Cerebellum (tissue), 4 donors: ENCODE measurements at places on chromosomes 3 and 15. TPM values are rescaled to one million over a fixed set of nuclear protein-coding genes. Genes with fewer than 3 reads are reported as not detected.

GRCh38 chr3:139654637-139655365 lies 23.0 kb downstream of the NMNAT3 start:
- no peak for DNase-seq

DNA sequence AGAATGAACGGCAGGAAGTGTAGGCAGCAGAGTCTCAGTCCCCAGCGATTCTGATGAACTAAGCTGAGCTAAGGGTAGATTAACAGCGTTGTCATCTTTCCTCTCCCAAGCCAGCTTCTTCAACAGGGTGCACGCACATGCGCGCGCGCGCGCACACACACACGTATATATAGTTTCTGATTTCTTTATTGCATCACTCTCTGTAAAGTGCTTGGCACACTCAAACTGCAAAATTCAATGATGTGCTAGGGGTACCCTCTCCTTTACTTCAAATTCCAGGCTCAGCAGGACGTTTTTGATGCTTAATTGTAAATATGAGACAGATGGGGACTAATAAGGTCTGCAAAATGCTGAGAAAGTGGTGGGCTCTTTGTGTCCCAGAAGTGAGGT lies 26.1 kb upstream of the VPS8 start:
- DNase-seq, result no peak

DNA sequence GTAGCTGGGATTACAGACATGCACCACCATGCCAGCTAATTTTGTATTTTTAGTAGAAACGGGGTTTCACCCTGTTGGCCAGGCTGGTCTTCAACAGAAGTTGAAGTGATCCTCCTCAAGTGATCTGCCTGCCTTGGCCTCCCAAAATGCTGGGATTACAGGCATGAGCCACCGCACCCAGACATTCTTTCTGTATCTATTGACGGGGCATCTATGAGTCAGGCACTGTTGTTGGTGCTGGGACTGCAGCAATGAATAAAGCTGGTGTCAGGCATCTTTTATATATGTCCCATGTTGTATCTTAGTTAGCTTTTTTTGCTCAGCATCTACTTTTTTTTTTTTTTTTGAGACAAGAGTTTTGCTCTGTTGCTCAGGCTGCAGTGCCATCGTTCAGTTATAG lies 47.6 kb upstream of the ULK4 start:
- no peak for DNase-seq

GRCh38 chr3:101163554-101163953 lies 156.8 kb downstream of the IMPG2 start:
- DNase-seq, result no peak

DNA sequence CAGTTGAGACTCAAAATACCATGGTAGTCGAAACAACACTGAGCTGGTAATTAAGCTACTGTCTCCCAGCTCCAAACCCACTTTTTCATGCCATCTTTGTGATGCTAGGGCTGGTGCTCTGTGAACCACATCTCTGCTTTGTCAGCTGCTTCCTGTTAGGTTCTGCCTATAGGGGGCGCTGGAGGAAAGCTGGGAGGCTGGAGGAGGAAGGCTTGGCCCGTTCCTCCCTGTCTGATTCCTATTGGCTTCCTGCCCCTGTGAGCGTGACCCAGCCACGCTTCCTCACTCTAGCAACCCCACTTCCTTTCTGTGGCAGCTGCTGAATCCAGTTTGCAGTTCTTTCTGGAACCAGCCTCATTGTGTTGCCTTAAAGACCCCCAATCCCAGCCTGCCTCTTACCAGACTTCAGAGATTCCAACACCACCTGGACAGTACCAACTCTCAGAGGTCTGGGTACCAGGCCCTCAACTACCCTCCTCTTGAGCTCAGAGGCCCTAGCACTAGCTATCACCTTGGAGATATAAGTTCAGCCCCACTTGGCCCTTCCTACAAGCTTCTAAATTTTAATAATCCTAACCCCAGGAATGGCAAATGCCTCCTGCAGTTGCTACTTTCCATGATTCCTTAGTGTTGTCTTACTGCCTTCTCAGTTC lies 120.9 kb downstream of the ERC2 start:
- DNase-seq, result no peak

DNA sequence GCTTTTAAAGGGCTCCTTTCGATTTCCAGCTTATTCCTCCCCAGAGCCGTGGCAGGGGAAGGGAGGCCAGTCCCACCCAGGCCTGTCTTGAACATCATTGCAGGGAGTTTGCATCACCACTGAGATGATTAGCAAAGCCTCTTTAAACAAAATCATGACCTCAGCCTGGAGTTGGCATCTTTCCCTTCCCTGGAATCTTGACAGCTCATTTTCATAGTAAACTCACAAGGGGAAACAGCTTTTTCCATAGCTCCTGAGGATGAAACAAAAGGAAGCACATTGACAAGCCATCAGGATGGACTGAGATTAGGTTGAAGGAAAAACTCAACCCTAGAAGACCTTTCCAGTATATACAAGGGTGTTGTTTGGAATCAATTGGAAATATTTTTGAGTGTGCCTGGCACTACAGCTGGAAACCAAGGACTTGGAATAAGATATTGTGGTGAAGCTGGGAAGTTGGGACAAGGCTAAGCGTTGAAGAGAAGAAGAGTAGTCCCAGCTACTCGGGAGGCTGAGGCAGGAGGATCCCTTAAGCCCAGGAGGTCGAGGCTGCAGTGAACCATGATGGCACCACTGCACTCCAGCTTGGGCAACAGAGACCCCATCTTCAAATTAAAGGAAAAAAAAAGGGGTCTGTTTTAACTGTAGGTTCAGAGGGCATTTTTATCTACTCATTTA lies 3.1 kb upstream of the LARP6 start:
- DNase-seq, result no peak

GRCh38 chr15:33730815-33731214 lies 237.5 kb upstream of the CHRM5 start:
- DNase-seq, result no peak

GRCh38 chr15:93072011-93072410 lies 17.0 kb downstream of the RGMA start:
- no peak for DNase-seq

GRCh38 chr3:183494341-183494740 lies 61.2 kb downstream of the KLHL6 start:
- DNase-seq, result no peak

GRCh38 chr3:194425399-194425798 lies 26.3 kb upstream of the GP5 start:
- DNase-seq, result no peak

- DNase-seq, result no peak
Measured at GRCh38 chr3:107877936-107878335, 212.9 kb downstream of the CD47 start.

GRCh38 chr3:148953094-148953493 lies 38.2 kb upstream of the GYG1 start:
- no peak for DNase-seq

GRCh38 chr3:48588230-48588629 lies 6.9 kb downstream of the COL7A1 start:
- no peak for DNase-seq

- no peak for DNase-seq
Measured at GRCh38 chr3:144763878-144764454, 792.3 kb downstream of the DIPK2A start.

GRCh38 chr15:75884041-75884440 lies 19.6 kb upstream of the FBXO22 start:
- DNase-seq, result no peak

DNA sequence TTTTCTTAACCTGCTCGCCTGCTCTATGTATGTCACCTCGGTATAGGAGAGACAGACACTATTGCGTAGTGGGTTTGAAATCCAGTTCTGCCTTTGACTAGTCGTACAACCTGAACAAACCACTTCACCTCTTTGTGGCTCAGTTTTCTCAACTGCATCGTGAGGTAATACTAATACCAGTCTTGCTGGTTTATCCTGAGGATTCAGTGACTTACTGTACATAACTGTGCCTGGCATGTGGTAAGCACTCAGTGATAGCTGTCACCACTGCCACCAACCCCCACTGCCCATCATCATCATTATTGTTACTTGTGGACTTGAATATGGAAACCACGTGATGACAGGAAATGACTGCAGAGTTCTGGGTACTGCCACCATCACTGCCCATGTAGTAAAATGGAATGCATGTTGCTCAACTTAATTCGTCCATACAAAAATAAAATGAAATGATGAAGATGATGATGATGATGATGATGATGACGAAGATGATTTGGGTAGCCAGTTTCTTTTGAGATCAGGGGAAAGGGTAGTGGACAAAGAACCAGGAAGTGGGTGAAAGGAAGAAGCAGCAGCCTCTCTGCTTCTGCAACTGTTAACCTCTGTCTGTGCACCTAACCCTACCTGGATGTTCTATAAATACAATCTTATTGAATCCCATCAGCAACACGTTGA lies 228.1 kb downstream of the FEZF2 start:
- no peak for DNase-seq

GRCh38 chr3:41106691-41107090 lies 92.6 kb upstream of the CTNNB1 start:
- no peak for DNase-seq

GRCh38 chr3:24588629-24589512 lies 94.2 kb upstream of the THRB start:
- DNase-seq, result no peak

DNA sequence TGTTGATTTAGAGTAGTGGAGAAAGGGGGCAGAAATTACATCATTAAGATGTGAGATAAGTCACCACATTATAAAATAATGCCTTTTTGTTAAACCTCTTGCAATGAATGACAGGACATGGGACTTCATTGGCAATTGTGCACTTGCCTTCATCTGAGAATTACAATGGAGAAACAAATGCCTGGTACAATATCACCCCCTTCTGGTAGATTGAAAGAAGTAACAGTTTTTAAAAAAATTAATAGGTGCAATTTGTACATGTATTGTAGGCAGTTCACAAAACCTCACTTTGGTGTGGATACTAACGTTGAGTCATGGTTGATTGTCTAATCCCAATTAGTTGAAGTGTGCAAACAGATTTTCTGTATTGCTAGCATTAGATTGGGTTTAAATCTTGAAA lies 4.6 kb upstream of the P2RY14 start:
- peak; percentile 40 for DNase-seq

GRCh38 chr3:147415874-147416273 lies 6.7 kb downstream of the ZIC1 start:
- no peak for DNase-seq

- no peak for DNase-seq
Measured at GRCh38 chr3:50455161-50456018, 48.0 kb downstream of the CACNA2D2 start.

GRCh38 chr3:76026379-76026778 lies 241.0 kb upstream of the ZNF717 start:
- no peak for DNase-seq

GRCh38 chr3:157406394-157406793 lies 30.3 kb upstream of the PTX3 start:
- DNase-seq, result no peak

DNA sequence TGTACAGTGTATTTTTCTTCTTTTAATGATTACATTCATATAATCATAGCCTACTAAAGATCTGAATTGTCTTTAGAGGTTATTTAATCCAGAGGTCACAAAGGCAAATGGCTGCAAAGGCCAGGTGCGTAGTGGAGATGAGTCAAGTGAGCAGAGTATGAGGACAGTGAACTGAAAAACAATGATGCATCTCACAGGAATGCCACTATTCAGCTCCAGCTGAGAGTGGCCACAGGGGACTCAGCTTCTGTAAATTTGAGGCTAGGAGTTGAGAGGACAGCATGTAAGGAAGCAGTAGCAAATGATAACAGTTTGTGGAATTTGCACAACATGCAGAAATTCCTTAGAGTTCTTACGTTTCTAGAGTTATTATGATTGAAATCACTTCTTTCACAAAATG lies 50.4 kb downstream of the COL6A5 start:
- no peak for DNase-seq

GRCh38 chr3:129867506-129868124 lies 25.9 kb downstream of the TMCC1 start:
- no peak for DNase-seq

DNA sequence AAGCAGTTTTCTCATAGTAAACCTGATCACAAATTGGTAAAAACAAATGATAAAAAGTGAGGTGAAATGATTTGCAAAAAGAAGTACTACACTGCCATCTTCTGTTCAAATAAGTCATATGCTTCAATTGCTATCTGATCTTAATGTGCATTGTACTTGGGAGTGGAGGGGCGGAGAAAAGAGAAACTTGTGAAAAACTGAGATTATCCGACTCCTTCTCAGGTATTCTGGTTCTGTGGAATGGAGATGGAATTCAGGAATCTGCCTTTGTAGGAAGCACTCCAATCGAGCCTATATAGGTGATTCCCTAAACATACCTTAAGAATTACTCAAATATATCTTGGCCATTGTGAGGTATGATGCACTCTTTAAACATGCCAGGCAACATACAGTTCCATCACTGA lies 180.6 kb downstream of the CHL1 start:
- DNase-seq, result peak; percentile 23

GRCh38 chr3:45957586-45957985 lies 14.3 kb downstream of the CXCR6 start:
- no peak for DNase-seq

- no peak for DNase-seq
Measured at GRCh38 chr3:114439284-114439683, 145.5 kb downstream of the TIGIT start.

DNA sequence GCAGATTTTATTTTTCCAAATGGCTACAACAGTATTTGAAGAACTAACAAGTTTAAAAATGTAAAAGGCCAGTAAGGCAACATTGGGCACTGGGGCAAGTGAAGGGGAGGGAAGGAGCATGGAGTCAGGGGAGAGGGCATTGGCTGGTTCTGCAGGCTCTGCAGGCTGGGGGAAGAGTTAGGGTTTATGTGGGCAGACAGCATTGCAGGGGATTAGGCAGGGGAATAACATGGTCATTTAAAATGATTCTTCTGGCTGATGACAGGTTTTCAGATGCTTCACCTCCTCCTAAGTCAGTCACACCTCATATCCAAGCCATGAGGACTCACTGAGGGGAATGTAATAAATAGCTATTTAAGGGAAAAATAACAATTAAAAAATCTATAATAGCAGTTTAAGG lies 52.6 kb downstream of the BTD start:
- DNase-seq, result no peak

DNA sequence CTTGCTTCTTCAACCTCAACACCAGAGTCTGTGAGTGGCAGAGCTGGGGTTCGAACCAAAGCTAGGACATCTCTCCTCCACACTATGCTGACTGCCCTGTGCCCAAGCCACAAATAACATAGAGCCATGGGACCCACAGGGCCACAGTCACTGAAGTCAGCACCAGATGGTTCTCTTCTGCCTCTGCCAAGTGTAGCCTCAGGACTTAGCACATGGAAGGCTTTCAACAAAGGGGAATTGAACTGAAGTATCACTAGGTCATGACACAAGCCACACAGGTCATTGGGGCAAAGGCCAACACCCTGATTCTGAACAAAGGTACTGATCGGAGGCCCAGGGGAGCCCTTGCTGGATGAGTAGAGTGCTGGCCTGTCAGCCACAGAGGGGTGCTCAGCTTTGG lies 83.6 kb downstream of the BDH1 start:
- DNase-seq, result peak; percentile 61

EPB42 gene
- total RNA-seq, result 1.2 TPM

GCSAM gene
- total RNA-seq, result 0.27 TPM

SLC4A7 gene
- 206 TPM for total RNA-seq

VPS8 gene
- total RNA-seq, result 185 TPM

THSD4 gene
- total RNA-seq, result 4.6 TPM

EFCC1 gene
- total RNA-seq, result 1.6 TPM

LHFPL4 gene
- 31.2 TPM for total RNA-seq

CACNA2D2 gene
- total RNA-seq, result 12.2 TPM

SUSD5 gene
- 1.5 TPM for total RNA-seq

CAND2 gene
- 18.2 TPM for total RNA-seq

POTEB2 gene
- not detected for total RNA-seq

WNT5A gene
- total RNA-seq, result 49.4 TPM

TM6SF1 gene
- 1.8 TPM for total RNA-seq

UACA gene
- 43.5 TPM for total RNA-seq

ZNF860 gene
- total RNA-seq, result 1.8 TPM
